ENCODE measurements at places on chromosomes 13 and 19.
A peak's percentile ranks its signal among the peaks of the same experiment; 100 is the strongest.

- peak; percentile 98 for DNase-seq
These were observed 31.9 kb downstream of the PTPRS start for GRCh38 chr19:5308451-5309437.

DNA sequence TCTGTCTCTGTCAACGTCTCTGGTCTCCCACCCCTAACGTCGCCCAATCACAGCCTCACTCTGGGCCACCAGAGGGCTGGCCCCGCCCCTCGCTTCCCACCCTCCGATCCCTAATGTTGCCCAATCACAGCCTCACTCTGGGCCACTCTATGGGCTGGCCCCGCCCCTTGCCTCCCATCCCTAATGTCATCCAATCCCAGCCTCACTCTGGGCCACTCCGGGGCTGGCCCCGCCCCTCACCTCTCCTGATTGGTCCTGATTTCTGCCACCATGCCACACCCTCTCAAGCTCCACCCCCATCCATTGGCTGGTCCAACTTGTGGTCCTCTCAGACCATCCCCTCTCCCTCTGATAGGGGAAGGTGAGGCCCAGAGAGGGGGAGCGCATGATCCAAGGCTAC, 24.9 kb downstream of the CELF5 start:
- no peak for DNase-seq

- DNase-seq: no peak
These were observed 379.8 kb downstream of the DLEU7 start for GRCh38 chr13:50463719-50464118.

GRCh38 chr13:48159826-48160225, 64.9 kb upstream of the MED4 start:
- no peak for DNase-seq

DNA sequence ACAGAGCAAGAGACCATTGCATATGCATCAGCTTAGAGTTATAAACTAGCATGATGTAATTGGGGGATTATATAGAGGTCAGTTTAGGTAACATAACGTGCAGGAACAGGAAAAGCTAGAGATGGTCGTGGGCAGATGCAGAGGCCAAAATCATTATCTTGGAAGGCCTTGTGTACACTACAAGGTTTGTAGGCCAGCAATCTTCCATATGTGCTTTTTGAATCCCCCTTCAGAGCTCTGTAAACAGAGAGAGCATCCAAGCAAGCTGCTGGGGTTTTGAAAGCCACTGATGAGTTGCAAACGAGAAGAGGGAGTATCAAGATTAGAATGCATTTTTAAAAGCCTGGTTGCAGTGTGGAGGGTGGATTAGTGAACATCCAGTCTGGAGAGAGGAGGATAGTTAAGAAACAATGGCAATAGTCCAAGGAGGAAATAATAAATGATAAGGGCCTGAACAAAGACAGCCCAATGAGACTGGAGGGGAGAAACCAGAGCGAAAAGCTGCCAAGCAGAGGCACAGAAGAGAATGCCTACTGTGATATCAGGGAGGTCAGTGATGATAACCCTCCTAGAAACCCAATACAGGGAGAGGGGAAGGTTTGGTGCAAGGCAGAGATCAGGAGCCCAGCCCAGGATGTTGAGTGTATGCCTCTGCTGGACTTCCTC, 109.6 kb downstream of the ZAR1L start:
- peak; percentile 33 for DNase-seq

GRCh38 chr19:33300894-33301143, 1.5 kb downstream of the CEBPA start:
- DNase-seq: no peak

DNA sequence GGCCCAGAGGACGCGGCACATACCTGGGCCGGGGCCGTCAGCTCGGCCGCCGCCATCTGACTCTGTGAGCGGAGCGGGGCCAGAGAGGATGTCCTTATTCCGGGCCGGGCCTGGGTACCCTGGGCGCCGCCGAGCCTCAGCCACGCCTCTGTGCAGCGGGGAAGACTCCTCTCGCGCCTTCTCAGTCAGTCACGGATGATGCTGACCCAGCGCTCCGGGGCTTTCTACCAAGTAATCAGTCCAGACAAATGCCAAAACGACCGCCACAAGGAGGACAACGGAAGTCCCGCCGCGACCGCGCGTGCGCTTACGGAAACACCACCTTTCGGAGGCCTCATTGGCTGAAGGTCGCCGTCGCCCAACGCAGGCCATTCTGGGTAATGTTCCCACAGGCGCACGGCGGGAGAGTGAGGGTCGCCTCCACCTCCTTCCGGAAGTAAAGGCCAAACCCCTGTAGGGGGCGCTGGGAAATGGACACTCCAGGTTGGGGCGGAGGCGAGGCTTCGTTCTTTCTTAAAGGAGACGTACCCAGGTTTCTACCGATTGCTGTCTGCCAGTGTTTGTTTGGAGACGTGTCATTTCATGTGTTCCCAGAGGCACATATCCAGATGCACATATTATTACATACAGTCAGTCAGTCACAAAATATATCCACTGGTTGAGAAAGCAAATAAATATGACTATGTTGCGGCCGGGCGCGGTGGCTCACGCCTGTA, at the start of gene ZNF256:
Gene ZNF256 (minus strand): TSS at position 288 of the 716 bp plus-strand sequence. CDS start 232 bp downstream, at position 56.
- peak; percentile 99 for DNase-seq

- DNase-seq: no peak
These were observed 18.2 kb upstream of the PTBP1 start for GRCh38 chr19:778910-779653.

- no peak for DNase-seq
These were observed 25.1 kb downstream of the TINCR start for GRCh38 chr19:5542665-5543064.

- no peak for DNase-seq
These were observed 14.4 kb downstream of the SPINT2 start for GRCh38 chr19:38278751-38279150.

- DNase-seq: no peak
These were observed 54.1 kb downstream of the DNAJC15 start for GRCh38 chr13:43077461-43077860.

DNA sequence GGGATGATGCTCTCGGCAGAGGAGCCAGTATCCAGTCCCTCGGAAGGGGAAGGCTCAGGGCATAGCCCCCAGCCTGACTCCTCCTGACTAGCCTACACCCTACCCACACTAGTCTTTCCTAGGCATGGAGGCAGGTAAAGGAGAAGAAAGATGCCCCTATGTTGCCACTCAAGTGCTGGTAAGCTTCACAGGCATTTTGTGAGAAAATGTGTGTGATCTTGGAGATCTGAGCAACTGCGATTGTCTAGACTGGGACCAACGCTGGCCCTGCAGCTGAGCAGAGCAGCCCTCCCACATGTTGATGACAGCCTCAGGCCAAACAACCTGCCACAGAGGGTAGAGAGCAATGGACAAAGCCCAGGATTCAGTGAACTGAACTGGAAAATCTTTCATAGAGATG, 11.7 kb upstream of the ATP12A start:
- no peak for DNase-seq

DNA sequence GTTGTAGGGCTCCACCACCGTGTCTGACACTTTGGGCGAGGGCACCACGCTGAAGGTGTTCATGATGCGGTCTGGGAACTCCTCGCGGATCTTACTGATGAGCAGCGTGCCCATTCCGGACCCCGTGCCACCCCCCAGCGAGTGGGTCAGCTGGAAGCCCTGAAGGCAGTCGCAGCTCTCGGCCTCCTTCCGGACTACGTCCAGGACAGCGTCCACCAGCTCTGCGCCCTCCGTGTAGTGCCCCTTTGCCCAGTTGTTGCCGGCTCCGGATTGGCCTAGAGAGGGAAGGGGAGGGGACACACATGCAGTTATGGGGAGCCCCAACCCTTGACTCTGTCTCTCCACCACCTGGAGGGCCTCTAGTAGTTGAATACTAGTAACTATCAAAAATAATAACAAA, 6.2 kb downstream of the TUBB4A start:
- DNase-seq: no peak

DNA sequence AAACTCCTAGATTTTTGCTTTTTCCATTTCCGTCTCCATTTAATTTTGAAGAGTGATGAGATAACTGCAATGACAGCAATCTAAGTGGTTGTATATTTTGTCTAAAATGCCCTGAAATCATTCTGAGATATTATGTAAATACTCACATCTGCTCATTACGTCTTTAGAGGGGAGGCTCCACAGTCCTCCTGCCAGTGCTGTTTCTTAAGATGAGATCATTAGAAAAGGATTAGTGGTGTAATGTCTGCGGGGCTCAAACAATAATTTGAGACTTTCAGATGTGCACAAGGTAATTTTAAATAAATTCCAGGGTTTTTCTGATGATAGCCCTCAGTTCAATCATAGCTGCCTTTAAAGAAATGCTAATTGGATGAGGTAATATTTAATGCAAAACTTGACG, 437.9 kb downstream of the FOXO1 start:
- DNase-seq: no peak

DNA sequence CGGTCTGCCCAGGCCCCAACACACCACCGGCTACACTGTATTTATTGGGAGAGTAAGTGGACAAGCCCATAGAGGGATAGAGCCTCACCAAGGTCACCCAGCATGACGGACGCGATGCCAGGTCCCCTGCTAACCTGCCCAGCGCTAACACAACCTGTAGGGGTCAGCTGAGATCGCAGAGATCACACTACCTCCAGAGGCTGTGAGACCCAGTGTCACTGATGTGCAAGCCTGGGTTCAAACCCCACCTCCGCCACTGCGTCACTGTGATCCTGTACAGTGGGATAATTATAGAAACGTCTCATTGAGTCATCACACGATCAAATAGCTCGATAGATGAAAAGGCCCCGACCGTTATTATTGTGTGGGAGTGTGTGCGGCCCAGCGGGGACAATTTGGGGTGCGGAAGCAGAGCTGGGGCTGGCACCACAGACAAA, 10.6 kb upstream of the TLE2 start:
- no peak for DNase-seq

All from OCI-M1 (cell line).